ENCODE measurements at places on chromosomes 1 and 21.

GRCh38 chr1:118339400-118340124, 154.5 kb upstream of the SPAG17 start:
- no peak for DNase-seq

GRCh38 chr1:93910305-93910704, 1.1 kb upstream of the GCLM start:
- no peak for DNase-seq

GRCh38 chr1:44949286-44949685, 37.1 kb downstream of the EIF2B3 start:
- DNase-seq, result no peak

DNA sequence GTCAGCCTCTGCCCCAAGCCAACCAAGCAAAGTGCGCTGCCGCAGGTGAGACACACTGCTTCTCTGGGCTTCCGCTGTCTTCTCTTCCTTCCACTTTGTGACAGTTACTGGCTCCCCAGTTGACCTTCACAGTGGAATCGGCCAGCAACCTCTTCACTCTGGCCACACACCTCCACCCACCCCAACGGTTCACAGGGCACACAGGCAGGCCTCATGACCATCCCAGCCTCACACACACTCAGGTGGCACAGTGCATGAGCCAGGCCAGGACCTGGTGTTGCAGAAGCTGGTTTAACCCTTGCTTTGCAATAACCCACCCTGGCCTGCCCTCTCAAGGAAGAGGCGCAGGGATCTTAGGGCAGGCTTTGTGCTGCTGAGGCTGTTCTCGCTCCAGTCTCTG, 69.2 kb downstream of the SSBP3 start:
- DNase-seq, result no peak

GRCh38 chr1:161884475-161884874, 118.4 kb downstream of the ATF6 start:
- DNase-seq, result no peak

DNA sequence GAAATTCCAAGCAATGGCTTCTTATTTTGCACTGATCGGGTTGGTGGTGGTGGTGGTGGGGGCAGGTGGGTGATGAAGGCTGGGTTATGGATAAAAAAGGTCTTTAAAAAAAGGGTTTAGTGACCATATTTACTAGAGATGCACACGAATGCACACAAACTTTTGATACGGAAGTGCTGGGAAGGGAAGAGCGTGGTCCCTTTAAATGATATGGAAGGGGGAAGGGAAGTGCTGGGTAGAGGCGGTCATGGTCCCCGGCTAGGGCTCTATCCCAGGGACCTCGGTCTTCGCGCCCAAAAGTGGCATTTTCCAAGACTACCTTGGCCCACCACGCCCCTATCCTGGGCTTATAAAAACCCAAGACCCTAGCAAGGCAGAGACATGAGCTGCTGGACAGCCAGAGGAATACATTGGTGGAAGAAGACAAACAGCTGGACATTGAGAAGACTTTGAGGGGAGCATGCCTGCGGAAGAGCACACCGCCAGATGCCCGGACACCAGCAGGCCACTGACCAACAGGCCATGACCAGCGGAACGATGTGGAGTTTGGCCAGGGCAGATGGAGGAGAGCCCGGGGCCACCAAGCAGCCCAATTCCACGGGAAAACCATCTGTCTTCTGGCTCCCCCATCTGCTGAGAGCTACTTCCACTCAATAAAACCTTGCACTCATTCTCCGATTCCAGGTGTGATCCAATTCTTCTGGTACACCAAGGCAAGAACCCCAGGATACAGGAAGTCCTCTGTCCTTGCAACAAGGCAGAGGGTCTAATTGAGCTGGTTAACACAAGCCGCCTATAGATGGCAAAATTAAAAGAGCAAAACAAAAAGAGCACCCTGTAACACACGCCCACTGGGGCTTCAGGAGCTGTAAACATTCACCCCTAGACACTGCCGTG, 1720.2 kb downstream of the MRPL39 start:
- no peak for DNase-seq
